ENCODE measurements at places on chromosomes 1 and 21.

DNA sequence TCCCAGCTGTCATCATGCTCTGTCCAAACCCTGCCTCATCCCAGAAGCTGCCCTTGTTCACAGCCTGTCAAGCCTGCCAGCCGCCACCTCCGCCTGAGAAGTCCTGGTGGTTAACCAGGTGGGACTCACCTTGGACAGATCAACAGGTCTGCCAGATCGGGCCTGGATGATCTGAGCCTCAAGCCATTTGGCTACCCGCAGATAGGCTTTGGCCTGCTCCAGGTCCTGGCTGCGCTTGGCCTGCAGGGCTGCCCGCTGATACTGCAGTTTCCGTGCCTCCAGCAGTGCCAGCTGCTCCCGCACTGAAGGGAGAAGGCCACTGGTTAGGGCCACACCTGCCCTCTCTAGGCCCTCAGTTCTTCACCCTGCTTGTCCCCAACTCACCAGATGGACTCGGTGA lies 8.6 kb downstream of the CC2D1B start:
- ATAC-seq: no peak

GRCh38 chr1:25816112-25816718 lies 3.5 kb upstream of the MTFR1L start:
- no peak for ATAC-seq

DNA sequence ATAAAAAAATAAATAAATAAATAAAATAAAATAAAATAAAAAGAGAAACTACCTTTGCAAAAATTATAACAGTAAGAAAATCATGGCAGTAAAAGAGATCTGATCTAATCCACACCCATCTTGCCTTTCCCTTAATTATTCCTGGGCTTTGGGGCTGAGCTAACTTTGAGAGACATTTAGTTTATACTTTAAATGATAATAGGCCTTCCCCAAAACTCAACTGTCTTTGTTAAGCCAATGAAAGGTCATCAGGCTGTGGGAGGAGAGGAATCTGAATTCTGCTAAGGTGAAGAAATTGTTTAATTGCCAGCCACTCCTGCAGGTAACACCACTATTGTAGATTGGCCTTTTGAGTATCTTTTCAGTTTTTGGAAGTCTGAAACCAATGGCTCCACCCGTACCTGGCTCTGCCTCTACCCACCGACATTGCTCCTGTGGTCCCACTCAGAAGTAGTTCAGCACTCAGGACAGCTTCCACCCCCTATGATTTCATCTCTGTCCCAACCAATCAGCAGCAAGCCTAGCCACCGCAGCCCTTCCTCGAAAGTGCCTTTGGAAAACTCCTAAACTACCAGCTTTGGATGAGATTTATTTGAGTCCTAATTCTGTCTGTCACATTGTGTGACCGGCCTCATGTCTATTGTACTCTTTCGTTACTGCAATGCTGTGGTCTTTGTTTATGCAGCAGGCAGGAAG lies 23.0 kb upstream of the PNRC2 start:
- ATAC-seq: no peak

DNA sequence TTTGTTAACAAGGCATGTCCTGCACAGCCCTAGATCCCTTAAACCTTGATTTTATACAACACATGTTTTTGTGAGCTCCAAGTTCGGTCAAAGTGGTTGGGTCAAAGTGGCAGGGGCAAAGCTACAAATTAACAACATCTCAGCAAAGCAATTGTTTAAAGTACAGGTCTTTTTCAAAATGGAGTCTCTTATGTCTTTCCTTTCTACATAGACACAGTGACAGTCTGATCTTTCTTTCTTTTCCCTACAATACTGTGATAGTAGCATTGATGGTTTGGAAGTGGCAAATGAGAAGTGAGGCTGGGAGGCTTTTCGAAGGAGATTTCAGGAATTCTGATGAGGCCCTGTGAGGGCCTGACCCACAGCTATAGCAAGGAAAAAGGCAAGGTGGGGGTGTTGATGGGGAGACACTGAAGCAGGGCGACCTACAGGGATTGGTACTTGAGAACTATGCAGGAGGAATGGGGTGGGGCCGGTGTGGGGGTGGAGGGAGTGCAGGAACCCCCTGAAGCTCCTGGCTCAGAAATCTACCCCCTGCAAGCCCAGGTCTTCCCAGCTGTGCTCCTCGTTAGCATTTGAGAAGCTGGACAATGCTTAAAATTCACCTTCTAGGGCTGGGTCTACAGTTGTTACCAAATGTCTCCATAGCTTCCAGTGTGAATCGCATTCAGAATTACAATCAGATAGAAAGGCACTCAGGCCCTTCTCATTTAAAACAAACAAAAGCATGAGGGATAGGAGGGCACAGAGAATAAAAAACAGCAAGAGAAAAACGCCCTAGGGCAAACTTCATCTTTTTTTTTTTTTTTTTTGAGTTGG lies 102.6 kb upstream of the PPM1J start:
- ATAC-seq: no peak

DNA sequence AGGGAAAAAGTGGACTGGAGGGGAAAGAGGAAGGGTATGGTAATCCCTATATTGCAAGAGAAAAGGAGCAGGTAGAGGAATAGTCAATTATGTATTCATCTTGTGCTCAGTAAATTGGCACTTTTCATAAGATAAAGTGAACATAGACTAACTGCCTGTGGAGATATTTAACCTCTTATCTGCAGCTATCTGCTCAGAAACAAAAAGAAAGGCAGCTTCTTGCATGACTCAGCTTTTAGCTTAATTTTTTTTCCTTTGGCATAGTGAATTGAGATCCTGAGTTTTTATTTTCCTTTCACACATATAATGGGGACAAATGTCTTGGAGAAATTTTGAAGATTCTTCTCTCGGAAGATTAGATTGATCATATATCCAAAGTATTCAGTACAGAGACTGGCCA lies 127.6 kb upstream of the F3 start:
- no peak for ATAC-seq

DNA sequence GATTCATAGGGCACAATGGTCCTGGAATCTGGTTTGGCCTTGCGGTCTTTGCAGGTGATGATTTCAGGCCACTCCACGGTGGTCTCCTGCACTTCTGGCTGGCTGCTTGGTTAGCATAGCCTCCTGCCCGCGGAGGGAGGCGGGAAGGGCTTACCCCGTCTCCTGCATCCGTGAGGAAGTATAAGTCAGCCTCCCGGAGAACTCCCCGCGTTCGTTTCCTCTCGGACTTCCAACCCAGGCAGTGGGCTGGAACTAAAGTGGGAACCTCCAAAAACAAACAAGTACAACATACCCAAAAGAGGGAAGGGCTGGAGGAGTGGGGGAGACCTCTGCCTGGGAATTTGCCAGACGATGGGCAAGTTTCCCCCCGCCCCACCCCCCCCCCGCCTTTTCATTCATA lies 939 bp upstream of the CCN1 start:
- ATAC-seq: no peak

GRCh38 chr1:21706151-21706835 lies 37.1 kb upstream of the RAP1GAP start:
- ATAC-seq: no peak

DNA sequence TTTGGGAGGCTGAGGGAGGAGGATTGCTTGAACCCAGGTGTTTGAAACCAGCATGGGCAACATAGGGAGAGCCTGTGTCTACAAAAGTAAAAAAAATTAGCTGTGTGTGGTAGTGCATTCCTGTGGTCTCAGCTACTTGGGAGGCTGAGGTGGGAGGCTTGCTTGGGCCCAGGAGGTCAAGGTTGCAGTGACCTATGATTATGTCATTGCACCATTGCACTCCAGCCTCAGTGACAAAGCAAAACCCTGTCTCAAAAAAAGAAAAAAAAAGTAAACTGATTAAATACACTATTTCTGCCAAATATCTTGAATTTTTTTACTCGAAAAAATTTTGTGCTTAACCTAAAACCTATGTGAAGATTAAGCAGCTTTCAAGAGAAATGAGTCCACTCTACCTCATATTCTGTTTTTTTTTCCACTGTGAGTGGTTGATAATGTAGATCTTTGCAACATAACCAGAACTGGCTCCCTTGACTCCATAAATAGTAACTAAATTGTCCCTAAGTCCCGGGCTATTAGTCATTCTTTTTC lies 19.4 kb upstream of the ZNF281 start:
- no peak for ATAC-seq

DNA sequence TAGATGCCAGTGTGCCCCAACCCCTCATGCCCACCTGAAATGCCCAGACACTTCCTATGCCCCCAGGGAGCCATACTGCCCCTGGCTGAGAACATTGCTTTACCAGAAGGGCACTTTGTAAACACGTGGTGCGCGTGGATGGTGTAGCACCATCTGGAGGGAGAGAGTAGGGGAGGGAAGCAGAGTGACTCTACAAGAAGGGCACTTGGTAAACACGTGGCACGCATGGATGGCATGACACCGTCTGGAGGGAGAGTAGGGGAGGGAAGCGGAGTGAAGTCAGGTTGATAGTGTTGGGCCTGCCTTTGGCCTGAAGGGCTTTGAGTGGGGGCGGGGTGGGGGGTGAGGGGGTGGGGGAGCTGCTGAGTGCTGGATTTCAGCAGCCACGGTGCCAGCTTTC lies 324.0 kb upstream of the VAMP3 start:
- no peak for ATAC-seq

- ATAC-seq: no peak
These were observed 64.6 kb downstream of the UBIAD1 start for GRCh38 chr1:11337580-11338073.

Measured in esophagus mucosa (tissue), 1 donor.